ENCODE measurements at places on chromosomes 4 and X.

DNA sequence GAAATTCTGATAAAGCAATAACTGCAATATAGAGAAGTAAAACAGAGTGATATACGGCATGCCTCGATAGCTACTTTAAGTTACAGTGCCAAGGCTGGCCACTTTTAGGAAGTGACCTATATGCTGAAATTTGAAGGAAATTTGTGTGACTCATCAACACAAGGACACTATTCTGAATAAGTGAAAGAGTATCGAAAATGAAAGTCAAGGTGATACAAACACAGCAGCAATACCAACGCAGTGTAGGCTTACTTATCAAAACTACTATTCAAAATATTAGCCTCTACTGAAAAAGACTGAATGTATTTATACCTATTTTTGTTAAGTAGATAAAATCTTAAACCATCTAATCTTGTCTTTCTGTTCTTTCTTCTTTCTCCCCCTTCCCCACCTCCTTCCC is 459.9 kb upstream of the GNPDA2 start:
- no peak for DNase-seq

DNA sequence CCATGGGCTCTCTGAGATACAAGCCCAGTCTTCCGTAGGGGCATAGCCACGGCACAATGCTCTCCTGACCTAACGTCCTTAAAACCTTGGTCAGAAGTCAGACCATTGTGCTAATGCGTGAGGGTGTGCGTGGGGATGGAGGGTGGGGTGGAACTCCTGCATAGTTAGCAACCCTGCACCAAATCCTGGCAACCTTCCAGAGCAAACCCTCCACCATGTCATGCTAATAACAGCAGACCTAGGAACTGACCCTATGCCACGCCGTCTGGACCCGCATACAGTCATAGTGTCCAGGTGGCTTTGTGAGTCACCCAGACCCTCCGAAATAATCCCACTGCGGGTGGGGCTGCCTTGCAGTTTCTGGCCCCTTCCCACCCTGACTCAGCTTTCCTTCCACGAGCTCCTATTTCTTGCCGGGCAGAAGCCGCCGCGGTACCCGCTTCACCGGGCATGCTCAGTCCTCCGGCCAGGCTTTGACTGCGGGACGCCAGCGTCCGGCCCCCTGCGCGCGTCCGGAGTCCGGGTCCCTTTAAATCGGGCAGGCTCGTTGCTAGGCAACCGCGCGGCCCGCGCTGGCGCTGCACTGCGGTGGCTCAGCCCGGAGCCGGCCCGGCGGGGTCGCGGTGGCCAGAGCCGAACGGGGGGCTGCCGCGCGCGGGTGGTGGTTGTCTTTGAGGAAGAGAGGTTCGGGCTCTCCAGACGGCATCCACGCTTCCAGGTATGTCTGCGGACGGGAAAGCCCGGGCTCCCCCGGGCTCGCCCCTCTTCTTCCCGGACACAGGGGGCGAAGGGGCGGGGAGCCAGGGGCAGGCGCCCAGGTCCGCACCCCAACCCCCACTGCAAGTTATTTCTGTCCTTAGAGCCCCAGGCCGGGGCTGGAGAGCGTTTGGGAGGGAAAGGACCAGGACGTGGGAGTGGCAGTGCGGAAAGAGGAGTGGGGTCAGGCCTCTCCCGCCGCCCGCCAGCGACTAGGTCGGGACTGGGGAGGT is at the start of gene CCDC160:
Gene CCDC160 (plus strand): TSS at position 557 of the 989 bp plus-strand sequence. CDS start 7,619 bp downstream, outside the sequence.
- peak; percentile 25 for DNase-seq

DNA sequence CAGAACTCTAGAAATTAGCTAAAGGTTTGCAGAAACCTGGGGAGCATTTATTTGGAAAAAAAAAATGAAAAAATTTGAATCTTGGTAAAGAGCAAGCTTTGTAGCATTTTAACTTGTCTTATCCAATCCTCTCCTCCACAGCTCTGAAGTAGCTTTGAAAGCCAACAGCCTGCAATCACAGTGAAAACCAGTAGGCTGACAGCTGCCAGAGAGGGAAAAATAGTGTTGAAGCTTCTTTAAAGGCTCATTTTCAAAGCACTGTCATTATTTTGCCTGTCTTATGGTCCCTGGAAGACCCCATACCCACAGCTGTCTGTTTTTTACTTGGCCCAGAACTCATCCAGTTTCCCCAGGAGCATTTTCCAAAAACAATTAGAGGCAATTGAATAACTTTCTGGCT is 230.8 kb upstream of the EDNRA start:
- no peak for DNase-seq

DNA sequence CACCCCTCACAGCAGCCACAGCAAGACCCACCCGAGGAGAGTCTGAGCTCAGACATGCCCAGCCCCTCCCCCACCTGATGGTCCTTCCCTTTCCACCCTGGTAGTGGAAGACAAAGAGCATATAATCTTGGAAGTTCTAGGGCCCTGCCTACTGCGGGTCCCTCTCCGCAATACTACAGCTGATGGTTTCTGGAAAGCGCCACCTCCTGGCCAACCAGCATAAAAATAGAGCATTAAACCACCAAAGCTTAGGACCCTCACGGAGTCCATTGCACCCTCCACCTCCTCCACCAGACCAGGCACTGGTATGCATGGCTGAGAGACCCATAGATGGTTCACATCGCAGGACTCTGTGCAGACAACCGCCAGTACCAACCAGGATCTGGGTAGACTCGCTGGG is 78.2 kb downstream of the SH3BGRL start:
- DNase-seq: no peak

DNA sequence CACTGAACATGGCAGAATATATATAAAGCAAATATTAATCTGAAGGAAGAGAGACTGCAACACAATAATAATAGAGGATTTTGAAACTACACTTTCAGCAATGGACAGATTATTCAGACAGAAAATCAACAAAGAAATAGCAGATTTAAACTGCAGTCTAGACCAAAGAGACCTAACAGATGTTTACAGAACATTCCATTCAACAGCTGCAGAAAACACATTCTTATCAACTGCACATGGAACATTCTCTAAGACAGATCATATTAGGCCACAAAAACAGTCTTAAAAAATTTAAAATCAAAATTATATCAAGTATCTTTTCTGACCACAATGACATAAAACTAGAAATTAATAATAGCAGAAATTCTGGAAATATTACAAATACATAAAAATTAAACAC is 27.1 kb downstream of the CENPE start:
- DNase-seq: no peak

DNA sequence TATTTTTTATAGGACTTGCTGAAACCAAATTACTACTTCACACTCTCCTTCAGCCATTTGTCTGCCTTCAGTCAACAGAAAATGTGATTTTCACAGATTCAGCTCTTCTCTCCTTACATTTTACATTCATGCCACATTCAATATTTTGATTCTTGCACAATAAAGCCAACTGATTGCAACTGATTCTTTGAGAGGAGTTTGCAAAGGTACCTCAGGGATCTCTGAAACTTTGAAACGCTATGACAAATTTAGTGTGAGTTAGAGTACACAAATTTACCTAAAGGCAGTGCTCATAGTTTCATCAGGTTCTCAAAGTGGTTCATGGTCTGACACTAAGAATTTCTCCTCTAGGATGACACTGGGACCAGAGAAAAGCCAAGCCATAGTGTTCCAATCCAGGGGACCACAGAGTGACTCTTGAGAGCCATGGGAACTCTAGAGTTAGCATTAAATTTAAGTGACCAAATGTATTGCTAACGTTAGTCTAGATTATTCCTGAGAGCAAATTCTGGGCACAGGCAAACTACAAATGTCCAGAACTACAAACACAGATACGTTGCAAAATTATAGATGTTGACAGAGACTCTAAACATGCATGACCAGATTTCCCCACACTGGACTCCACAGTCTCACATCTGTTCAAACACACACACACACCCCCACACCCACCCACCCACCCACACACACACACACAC is 9.0 kb downstream of the CSN3 start:
- DNase-seq: no peak

DNA sequence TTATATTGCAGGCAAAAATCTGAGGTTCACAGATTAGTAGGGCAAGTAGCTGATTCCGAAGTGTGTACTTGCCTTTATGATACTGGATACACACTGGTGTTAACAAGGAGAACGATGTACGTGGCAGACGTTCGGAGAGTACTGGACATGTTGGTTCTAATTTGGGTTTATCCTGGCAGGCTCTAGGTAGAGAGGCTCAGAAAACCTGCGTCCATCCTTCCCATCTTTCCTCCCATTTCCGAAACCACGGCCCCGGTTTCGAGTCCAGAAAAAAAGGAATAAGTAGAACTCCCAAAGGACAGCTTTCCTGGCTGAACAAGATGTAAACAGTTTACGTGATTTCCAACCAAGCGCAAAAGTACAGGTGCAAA is 351 bp upstream of the SLC30A9 start:
- DNase-seq: no peak

- DNase-seq: no peak
These were observed 220.4 kb upstream of the FAM47C start for GRCh38 chrX:36787752-36788151.
